GOT3 (cell line): ENCODE measurements at places on chromosomes 5 and 9.

DNA sequence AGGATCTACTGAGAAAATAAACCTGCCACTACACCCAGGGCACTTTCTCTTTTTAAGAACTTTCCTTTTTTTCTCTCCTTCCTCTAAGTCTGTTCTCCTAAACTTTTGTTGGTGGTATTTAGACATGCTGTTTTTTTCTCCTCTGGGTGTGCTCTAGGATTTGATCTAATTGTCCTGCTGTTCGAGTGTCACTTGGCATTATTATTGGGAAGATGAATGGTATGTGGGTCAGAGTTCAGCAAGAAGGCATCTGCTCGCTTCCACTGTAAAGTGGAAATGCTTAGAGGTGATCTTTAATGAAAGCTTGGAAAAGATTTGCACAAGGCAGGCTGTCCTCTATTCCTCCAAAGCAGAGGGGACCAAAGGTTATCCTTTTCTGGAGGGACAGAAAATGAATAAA lies 1.3 kb upstream of the PLPPR1 start:
- DNase-seq = no peak

- no peak for DNase-seq
Measured at GRCh38 chr5:106827061-106827460, 843.7 kb downstream of the EFNA5 start.

DNA sequence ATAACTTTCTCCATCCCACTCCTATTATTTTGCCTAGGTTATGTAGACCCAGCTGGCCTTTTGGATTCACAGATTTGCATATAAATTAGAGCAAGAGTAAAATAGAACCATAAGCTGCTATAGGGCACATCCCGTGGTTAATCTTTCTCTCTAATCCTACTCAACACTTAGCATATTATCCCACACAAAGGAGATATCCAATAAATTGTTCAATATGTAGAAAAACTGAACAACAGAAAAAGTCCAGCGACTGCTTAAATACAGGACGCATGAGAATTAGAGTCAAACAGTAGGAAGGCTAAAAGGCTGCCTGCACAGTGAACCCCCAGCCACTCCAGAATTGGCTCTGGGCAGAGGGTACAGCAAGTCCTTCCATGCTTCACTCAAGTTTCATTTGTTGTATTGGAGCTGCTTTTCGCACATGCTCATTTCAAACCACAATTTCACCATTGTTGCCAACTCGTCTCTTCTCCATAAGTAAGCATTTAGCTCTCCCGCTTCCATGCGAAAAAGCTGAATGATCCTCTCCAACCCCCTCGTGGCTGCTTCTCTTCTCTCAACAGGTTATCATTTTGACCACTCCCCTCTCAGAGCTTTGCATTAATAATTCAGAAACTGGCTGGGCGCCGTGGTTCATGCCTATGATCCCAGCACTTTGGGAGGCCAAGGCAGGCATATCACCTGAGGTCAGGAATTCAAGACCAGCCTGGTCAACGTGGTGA lies 14.1 kb upstream of the IQGAP2 start:
- DNase-seq = no peak

DNA sequence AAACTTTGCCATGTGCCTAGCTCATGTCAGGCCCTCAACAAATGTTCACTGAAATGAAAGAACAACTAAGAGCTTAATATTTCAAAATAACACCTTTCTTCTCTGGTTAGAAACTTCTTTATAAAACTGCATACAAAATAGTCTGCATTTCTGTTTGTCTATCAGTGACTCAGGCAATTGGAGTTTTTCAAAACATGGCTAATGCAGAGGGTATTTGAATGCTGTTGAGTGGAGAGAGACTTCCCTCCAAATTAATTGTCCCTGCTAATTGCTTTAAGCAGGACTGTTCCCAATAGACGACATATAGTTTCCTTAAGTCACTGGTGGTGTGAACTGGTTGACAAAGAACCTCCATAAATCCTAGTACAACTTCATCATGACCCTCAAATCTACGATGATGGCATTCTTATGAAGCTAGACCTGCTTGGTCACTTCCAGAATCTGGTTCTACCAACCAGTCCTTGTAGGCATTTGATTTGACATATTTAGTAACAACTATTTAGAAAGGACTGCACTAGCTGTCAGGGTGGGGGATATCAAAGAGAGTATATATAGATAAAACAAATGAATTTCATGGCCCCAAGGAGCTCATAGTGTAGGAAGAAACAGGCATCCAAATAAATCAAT lies 84.5 kb downstream of the PRLR start:
- no peak for DNase-seq

DNA sequence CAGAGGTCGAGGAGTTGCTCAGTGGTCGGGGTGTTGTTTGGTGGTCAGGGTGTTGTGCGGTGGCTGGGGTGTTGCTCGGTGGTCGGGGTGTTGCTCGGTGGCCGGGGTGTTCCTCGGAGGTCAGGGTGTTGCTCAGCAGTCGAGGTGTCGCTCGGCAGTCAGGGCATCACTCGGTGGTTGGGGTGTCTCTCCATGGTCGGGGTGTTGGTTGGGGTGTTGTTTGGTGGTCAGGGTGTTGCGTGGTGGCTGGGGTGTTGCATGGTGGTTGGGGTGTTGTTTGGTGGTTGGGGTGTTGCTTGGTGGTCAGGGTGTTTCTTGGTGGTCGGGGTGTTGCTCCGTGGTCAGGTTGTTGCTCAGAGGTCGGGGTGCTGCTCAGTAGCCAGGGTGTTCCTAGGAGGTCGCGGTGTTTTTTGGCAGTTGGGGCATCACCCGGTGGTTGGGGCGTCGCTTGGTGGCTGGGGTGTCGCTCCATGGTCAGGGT lies 11.0 kb upstream of the GPSM1 start:
- DNase-seq = no peak

DNA sequence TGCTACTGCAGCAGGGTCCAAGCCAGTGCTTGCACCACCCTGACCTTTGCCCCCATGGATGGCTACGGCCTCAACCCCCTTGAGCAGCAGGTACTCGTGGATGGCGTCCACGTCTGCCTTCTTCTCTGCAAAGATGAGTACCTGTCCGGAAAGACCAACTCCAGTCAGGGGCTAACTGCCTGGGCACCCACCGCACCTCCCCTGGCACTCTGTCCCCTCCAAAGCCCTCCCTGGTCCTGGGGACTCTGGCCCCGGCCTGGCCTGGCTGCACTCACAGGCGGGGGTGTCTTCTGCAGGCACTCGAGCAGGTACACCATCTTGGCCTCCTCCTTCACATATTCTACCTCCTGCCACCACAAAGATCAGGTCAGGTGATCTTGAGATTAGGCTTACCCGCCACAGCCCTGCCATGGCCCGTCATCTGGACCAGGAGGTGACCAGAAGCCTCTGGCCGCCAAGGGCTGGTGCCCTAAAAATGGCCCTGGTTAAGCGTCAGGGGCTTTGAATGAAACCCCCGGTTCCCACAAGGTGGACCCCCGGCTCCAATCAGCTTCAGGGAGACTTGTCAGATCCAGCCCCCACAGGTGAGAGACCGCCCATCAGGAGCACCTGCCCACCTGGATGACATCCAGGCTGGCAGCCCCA lies 3.2 kb upstream of the DOK3 start:
- DNase-seq = no peak

- DNase-seq = no peak
Measured at GRCh38 chr5:172321593-172321992, 38.0 kb upstream of the UBTD2 start.

- DNase-seq = no peak
Measured at GRCh38 chr5:66862020-66862419, 265.8 kb downstream of the MAST4 start.

GRCh38 chr9:4159696-4160095 lies 140.2 kb downstream of the GLIS3 start:
- DNase-seq = no peak

- no peak for DNase-seq
Measured at GRCh38 chr5:135439231-135440205, 7.6 kb downstream of the DCANP1 start.

- DNase-seq = no peak
Measured at GRCh38 chr9:8903077-8903476, 1103.5 kb upstream of the DMAC1 start.

DNA sequence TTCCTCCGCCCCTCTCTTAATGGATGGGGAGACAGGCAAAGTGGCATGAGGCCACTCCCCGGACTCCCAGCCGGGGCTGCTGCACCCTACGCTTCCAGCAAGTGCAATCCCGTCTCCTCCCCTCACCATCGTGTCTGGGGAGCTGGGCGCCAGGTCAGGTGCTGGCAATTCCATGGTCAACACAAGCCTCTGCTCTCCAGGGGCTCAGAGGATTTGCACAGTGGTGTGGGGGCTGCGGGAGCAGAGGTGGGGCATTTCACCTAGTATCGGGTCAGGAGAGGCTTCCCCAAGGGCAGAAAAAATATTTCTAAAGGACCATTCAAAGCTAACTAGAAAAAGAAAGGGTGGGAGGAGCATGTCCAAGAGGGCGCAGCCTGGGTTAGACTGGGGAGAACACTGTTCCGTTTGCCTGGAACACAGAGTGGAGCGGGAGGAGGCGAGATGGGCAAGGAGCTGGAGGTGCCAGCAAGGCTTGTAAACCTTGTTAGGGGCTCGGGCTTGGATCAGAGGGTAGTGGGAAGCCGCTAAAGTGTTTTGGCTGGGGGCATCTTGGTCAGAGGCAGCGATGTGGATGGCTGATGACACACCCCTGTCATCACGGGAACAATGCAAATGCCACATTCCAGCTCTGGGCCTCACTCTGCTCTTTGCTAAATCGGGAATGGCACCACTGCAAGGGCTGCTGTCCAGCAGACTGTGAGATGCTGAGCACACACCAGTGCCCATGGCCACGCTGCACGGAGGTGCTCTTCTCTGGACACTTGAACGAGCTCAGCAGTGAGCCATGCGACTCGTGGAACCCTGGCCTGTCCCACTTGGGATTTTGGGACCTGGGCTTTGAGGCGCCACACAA lies 191.7 kb downstream of the CDK5RAP2 start:
- DNase-seq = no peak

DNA sequence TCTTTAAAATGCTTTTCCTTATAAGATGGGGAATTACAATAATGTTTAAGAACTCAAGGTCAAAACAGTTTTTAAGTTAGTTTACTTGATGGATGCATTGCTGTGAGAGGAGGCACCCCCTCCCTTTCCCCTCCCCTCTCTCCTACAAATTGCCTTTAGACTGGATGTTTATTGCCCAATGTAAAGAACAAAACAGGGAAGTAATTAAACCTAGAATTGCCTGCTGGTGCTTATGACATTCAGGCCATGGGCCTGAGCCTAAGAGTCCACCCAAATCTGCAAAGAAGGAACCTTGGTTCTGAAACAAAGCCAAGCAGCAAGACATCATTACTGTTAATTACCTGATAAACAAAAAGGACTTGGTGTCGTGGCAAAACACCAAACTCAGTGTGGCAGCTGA lies 630.3 kb downstream of the ISL1 start:
- no peak for DNase-seq

GRCh38 chr9:91905991-91906469 lies 44.0 kb downstream of the ROR2 start:
- DNase-seq = no peak

DNA sequence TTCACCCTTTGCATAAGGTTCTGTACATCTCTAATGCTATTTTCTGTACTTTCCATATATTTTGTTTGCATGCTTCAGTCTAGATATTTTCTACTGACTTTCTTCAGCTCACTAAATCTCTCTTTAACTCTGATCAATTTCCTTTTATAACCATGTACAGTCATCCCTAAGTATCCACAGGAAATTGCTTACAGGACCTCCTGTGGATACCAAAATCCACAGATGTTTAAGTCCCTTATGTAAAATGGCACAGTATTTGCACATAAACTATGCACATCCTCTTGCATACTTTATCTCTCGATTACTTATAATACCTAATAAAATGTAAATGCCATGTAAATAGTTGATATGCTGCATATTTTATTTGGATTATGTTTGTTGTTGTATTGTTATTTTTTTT lies 442.1 kb downstream of the TLE4 start:
- no peak for DNase-seq

DNA sequence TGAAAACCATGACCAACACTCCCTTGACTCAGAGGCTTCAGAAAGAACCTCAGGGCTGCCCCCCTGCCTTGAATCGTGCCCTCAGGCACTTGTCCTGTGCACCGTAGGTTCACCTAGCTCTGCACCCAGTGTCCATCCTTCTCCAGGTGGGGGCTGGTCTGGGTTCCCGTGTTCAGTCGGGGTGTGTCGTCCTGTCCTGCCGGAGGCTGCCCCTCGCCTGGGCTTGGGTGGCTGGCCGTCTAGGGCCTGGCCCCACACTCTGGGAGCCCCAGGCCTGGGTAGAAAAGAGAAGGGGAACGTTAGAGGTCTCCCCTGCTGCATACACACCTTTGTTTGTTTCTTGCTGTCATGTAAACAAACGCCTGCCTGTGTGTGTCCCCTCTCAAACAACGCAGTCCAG lies 29.3 kb downstream of the CATSPER3 start:
- no peak for DNase-seq

DNA sequence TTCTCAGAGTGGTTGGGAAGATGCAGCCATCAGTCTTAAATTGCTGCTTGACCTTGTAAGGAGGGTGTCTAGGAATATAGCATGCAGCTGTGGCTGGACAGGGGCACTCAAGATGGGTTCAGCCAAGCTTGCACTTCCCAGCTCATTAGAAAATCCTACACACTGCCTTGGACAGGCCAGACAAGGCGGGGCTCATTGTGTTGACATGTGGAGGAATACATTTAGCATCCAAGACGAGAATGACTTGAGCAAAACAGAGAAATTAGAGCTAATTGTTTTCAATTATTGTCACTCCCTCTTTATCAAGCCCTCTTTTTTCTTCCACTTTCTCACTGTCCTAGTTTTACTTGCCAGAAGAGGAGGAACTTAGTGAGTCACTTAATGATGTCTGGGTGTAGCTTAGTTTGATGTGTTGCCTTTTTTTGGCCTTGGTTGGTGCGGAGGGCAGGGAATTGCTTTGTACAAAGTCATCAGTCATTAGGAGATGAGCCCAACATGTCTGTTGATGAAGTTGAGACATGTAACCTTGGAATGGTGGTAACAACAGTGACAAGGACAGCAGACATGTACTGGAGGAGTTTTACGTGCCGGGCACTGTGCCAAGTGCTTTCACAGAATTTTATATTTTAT lies 1219.3 kb upstream of the WWC1 start:
- no peak for DNase-seq

DNA sequence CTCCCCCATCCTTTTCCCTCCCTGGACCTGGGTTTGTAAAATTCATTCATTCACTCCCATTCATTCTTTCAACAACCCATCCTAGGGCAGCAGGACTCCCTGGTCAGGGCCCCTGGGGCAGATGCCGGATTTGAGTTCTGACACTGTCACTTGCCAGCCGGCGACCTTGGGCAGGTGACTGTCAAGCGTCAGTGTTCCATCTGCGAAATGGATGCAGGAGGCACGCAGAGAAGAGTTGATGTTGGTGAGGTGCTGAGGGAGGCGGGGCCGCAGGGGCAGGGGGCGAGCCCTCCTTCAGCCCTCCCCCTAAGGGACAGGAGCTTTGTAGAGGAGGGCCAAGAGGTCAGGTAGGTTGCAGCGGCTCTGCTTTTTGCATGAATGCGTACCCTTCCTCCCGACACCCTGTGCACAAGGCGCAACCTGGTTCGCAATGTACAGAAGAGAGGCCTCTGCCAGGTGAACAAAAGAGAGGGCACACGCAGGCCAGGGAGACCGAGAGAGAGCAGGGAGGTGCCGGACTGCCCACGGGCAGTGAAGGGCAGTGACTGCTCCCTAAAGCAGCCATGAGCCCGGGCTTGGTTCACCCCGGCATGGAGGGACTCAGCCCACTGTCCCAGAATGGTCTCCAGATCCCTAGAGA lies 128.1 kb downstream of the BARX1 start:
- no peak for DNase-seq

- DNase-seq = no peak
Measured at GRCh38 chr5:156715287-156715686, 134.8 kb upstream of the PPP1R2B start.

- no peak for DNase-seq
Measured at GRCh38 chr5:134590992-134591659, 41.5 kb downstream of the SAR1B start.

GRCh38 chr5:56561-57290 lies 35.2 kb upstream of the PLEKHG4B start:
- no peak for DNase-seq

- no peak for DNase-seq
Measured at GRCh38 chr9:104842698-104843097, 78.8 kb downstream of the NIPSNAP3B start.
